OCI-M1 (cell line): ENCODE measurements at places on chromosomes 6 and 20.

DNA sequence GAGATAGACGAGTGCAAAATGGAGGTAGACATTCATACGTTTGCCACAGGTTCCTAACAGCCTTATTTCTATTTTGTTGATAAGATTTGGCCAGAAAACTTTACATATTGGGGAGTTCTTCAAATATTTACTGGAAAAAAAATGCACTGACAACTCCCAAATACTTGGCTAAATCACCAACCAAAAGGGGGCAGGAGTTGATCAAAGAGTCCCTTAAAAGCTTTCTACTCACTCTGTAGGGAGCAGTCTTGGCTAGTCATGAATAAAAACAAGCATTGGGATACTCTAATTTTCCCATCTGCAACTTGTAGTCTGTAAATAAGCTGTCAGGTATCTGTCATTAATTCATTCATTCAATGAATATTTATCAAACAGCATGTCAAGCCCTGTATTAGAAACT is 18.4 kb downstream of the TENT5A start:
- DNase-seq, result peak; percentile 44

DNA sequence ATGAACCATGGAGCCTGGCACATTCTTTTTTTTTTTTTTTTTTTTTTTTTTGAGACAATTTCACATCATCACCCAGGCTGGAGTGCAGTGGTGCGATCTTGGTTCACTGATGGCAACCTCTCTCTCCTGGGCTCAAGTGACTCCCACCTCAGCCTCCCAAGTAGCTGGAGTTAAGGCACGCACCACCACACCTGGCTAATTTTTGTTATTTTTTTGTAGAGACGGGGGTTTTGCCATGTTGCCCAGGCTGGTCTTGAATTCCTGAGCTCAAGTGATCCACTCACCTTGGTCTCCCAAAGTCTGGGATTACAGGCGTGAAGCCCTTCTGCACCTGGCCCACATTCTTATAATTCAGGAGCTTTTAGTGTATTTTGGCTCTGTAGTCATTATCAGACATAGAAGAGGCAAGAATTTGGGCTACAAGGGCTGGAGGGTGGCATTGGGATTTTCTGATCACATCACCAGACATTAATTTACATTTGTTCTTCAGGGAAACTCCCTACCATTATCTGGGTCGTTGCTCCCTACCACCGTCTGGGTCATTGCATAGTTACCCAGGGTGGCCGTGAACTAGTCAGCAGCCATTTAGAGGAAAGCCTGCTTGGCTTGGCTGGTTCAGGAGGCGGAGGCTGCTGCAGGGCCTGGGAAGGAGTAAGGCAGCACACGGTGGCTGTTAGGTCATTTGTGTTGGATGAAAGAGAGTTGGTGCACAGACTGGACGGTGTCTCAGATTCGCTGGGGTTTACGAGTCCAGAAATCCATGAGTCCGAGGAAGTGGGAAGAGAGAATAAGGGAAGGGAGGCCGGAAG is 17.6 kb downstream of the ARID1B start:
- DNase-seq, result no peak

- no peak for DNase-seq
Measured at GRCh38 chr6:169971081-169971861, 219.8 kb downstream of the ERMARD start.

- DNase-seq, result no peak
Measured at GRCh38 chr6:108839083-108839642, 9.1 kb upstream of the ARMC2 start.

GRCh38 chr6:130027948-130028347 is 9.6 kb downstream of the L3MBTL3 start:
- DNase-seq, result no peak

GRCh38 chr6:141259807-141260206 is 872.9 kb upstream of the GJE1 start:
- DNase-seq, result no peak

DNA sequence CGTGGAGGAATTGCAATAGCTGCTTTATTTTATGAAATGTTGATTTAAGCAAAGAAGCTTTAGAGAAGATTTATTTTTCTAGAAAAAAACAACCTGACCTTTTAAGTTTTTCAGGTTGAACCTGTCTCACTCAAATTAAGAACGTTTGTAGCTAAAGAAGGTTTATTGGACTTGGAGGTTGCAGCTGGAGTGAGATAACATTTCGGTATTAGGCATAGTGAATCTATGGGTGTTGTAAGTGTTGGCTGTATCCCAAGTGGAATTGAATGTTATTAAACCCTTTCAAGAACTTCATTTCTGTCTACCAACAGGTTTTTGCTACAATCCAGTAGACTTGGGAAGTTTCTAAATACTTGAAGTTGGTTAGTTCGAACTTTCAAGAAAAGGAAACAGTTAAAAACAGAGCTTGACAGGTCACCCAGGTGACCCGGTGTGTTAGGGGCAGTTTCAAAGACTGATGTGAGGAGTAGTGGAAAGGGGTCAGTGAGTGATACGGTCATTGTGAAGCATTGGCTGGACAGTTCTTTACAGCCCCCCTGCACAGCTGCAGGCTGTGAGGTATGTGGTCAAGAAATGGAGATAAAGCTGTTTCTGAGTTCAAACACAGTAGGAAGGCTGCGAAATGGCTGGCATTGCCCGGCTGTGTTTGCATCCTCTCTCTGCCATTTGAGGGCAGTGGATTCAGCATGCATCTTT is 2.4 kb upstream of the TBCC start:
- DNase-seq, result peak; percentile 70

- DNase-seq, result no peak
Measured at GRCh38 chr6:142167071-142167470, 20.0 kb downstream of the VTA1 start.

- no peak for DNase-seq
Measured at GRCh38 chr20:58910473-58910872, 58.0 kb downstream of the GNAS start.

DNA sequence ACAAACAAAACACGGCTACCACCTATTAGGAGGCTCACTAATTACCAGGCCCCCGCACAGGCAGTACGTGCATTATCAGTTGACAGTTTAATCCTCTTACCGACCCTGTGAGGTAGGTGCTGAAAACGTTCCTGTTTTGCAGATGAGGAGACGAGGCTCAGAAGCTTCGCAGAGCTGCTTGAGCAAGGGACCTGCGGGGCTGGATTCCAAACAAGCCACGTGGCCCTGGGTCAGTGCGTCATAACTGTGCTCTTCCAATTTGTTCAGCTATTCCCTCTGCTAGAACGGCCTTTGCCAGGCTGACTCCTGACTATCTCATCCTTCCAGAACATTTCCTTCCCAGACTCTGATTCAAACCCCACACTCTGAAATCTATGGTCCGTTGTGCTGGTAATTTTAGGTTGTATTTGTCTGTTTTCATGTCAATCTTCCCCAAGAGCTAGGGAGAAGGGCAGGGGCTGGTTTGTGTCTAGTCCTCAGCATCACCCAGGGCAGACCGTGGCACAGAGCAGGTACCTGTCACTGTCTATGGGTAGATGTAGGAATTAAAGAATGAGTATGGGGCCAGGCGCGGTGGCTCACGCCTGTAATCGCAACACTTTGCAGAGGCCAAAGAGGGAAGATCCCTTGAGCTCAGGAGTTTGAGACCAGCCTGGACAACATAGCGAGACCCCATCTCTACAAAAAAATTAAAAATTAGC is 28.8 kb upstream of the TLDC2 start:
- no peak for DNase-seq

GRCh38 chr20:3749689-3750531 is 17.4 kb downstream of the HSPA12B start:
- no peak for DNase-seq

GRCh38 chr6:28240471-28240870 is 11.6 kb downstream of the ZKSCAN4 start:
- peak; percentile 49 for DNase-seq

- no peak for DNase-seq
Measured at GRCh38 chr6:47195011-47195650, 114.6 kb downstream of the TNFRSF21 start.

DNA sequence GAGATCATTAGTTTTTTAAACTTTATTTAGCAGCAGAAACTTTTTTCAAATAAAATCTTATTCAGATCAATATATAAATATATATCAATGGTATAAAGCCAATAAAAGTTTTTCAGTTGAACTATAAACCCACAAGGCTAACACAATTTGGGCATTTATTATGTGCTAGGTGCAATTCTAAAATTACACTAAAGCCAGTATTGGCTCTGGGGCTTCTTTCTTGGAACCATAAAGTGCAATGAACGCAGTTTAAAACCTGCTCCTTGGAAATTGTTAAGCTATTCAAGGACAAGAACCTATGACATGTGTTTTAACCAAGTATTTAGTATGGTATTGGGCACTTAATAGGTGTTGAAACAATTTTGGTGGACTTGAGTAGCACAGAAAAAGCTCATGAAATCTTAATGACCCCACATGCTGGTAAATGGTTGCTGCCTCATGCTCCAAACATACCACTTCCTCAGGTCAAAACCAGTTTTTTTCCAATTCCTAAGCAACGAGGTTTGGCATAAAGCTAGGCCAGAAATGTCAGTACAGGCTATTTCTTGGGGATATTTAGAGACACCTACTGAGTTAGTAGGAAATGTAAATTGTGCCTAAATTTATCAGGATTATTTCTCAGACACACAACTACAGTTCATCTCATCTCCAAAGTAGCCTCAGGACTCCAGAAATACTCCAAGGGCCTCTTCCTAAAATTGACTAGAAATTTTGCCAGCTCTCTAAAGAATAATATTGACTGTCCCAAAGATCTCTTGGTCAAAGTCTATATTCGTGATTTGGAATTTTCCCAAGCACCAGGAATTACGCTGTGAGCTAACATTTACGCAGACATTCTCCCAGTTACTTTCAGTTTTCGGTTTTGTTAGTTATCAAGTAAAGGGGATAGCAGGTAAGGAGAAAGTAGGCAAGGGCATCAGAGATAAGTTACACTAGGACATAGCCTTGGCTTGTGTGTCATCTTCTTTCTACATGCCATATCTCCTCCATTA is 90.9 kb upstream of the LGSN start:
- DNase-seq, result no peak

DNA sequence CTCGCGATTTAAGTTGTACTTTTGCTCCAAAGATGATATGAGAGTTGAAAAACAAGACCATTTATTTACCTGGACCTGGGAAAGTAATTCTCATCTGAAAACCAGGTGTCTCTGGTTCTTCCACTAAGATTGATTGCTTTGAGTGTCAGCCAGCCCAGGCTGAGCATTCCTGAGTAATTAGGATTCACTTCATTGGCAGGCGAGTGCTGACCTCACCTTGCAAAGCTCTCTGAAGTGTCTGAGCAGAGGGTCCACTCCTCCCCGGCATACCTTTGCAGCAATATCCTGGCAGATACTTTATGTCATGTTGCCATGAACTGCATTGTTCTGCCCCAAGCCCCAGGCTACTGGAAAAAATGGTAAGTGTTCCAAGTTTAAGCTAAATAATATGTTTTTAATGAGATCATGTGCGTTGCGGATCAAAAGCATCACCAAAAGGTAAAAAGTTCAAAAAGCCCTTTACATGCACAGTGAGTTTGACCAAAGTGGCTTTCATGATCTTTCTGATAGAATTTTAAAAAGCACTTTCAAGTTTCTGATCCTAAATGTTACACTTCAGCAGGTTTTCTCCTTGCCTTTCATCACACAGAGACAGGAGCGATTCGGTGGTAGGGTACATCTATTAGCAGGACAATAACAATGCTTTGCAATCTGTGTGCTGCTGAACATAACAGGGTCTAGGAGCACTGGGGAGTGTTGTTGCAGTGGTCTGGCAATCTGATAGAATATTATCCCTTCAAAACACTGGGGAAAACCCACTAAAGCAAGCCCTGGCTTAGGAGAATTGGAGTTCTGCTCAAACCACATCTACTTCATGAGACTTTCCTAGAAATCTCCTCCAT is 127.8 kb upstream of the EEF1E1 start:
- no peak for DNase-seq

DNA sequence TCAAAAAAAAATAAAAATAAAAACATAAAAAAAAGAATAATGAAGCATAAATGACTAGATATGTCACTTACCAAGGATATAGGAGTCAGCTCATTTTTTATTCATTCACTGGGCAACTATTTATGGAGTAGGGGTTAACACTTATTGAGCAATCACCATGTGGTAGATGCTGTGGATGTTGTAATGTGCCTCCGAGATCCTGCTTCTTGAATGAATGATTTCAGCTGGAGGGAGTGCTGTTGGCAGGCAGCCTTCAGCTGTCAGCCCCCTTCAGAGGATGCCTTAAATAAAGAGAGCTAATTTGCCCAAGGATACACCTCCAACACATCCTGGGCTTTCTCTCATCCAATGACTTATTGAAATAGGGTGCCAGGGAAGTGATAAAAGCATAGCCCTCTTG is 229.5 kb upstream of the DTNBP1 start:
- DNase-seq, result peak; percentile 18

- DNase-seq, result peak; percentile 82
Measured at GRCh38 chr20:35883778-35884540, 70.3 kb downstream of the SCAND1 start.

- no peak for DNase-seq
Measured at GRCh38 chr6:134674562-134674961, 275.3 kb downstream of the ALDH8A1 start.

GRCh38 chr6:26306232-26306631 is 58.8 kb upstream of the BTN3A2 start:
- no peak for DNase-seq

DNA sequence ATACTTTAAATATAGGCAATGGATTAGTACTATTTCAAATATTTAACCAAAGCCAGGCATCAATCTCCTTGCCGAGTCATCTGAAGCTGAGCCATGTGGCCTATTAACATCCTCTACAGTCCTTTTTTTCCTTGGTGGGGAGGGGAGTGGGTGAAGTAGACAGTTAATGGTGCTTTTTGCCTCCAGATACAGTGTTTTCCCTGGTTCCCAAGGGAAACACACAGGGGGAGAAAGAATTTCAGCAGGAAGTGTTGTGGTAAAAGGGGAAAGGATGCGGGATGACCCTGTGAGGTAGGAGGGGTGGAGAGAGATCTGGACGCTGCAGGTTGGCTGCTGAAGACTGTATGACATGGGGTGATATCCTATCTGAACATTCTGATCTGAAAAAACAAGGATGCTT is 9.6 kb downstream of the CLDN20 start:
- no peak for DNase-seq

- no peak for DNase-seq
Measured at GRCh38 chr6:1942834-1943233, 302.6 kb downstream of the GMDS start.

- DNase-seq, result peak; percentile 75
Measured at GRCh38 chr6:79610306-79611009, 20.7 kb upstream of the SH3BGRL2 start.

- DNase-seq, result no peak
Measured at GRCh38 chr6:3147914-3148757, 9.2 kb downstream of the TUBB2A start.

DNA sequence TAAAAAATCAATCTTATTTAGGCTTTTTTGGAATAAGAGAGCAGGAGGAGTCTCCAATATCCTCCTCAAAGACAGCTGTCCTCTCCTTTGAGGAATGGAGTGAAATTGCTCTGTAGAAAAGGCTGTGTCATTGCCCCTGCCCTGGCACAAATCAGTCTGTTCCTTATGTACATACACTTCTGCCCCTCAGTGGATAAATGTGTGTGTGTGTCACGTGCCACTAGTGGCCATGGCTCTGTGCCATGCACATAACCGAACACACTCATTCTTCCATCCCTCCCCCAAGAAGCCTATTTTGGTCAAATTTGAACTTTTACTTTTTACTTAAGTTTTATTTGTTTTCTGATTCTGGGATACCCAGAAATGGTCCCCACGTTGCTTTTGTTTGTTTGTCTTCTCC is 49.2 kb downstream of the ANKS1A start:
- DNase-seq, result peak; percentile 36

- DNase-seq, result no peak
Measured at GRCh38 chr20:64111841-64112641, 4.7 kb upstream of the NPBWR2 start.

GRCh38 chr20:40687384-40688128 is 1.5 kb downstream of the MAFB start:
- no peak for DNase-seq
